ENCODE measurements at places on chromosomes 7 and 10.

GRCh38 chr10:87961314-87961713 lies 97.9 kb downstream of the PTEN start:
- DNase-seq: peak; percentile 53

DNA sequence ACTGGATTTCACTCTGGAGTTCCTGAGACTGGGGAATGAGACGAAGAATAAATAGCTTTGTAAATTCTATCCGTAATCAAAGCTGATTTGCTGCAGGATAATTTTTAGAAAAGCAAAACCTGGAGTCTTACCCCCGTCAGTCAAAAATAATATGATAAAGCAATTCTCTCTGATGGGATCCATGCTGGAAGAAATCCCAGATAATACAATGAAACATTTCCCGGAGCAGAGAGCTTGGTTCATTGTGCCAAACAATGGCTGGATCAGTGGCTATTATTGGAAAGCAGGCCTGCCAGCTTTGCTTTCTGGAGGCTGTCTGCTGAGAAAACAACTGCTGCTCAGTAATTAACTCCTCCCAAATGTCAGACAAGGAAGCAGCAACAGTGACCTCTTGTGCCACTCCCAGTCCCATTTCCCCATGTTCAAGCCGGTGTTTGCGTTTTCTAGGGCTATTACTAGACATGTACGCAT lies 609.4 kb upstream of the PCDH15 start:
- DNase-seq: no peak

DNA sequence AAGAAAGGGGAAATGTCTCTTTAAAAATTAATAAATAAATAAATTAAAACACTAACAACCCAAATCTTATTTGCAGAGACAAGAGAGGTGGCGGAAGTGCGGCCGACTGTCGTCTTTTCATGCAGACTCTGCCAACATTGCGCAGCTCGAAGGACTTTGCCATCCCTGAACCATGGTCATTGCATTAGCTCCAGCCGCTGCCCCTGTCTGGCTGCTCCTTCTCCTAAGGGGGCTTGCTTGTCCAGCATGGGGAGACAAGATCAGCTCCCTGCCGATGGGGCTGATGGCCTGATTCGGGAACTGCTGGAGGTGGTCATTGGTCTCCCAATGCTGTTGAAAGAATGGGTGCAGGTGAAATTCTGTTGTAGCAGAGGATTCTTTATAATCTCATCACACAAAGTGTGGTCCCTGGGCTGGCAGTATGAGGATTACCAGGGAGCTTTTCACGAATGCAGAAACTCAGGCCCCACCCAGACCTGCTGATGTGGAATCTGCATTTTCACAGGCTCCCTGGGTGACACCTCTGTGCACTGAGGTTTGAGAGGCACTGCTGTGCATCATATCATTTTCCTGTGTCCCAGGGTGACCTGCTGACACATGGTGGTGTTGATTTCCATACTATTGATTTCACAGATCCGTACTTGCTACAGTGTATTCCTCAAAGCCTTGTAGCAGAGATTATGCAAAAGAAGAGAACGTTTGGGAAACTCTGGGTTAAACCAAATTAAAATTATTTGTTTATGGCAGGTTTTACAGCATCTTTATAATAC lies 172.4 kb upstream of the ZMIZ1 start:
- DNase-seq: no peak

- peak; percentile 57 for DNase-seq
These were observed 45.1 kb downstream of the CYTH3 start for GRCh38 chr7:6227294-6227846.

GRCh38 chr10:3924344-3924743 lies 139.3 kb upstream of the KLF6 start:
- DNase-seq: peak; percentile 91

DNA sequence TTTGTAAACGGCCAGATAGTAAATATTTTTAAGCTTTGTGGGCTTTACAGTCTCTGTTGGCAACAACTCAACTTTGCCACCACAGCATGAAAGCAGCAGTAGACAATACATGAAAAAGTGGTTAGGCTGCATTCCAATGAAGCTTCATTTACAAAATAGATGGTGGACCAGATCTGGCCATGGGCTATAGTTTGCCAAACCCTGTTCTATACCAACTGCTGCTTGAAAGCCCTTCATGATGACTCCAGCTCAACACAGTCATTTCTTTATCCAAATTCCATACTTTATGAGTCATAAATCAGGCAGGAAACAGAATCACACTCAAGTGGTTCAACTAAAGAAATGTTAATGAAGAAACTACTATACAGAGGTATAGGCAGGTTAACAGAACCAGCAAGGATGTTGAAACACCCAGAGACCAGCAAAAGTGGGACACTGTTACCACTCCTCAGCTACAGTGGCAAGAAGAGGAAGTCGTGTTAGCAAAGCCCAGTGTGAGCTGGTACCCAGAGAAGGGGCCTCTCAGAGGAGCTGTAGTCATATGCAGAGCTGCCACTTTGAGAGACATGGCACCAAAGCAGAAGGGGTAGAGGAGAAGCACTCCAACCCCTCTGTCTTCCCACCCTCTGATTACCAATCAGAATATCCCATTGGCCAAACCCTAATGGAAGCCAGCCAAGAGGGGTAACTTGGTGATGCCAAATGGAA lies 72.5 kb downstream of the PRLHR start:
- peak; percentile 25 for DNase-seq

GRCh38 chr10:98224996-98225395 lies 43.0 kb downstream of the LOXL4 start:
- DNase-seq: no peak

DNA sequence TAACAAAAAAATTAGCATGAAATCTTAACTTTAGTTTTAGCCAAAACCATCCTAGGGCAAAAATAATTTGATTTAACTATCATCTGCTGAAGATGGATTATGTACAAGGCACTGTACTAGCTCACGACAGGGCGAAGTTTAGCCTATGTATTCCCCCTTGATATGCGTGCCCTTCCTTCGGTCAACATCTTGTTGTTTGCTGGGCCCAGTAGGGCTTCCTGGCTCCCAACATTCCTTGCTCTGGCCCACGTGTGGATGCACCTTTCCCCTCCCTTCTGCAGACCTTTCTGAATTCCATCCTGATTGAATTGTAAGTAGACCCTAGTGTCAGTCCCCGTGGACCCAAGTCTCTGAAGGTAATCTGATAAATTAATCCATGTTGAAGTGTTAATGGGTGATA lies 212.0 kb downstream of the RELN start:
- no peak for DNase-seq

- no peak for DNase-seq
These were observed 20.1 kb downstream of the IFIT3 start for GRCh38 chr10:89347701-89348457.

- DNase-seq: no peak
These were observed 29.5 kb upstream of the VDAC2 start for GRCh38 chr10:75181073-75181472.

GRCh38 chr10:71363936-71364335 lies 32.8 kb upstream of the CDH23 start:
- DNase-seq: no peak

DNA sequence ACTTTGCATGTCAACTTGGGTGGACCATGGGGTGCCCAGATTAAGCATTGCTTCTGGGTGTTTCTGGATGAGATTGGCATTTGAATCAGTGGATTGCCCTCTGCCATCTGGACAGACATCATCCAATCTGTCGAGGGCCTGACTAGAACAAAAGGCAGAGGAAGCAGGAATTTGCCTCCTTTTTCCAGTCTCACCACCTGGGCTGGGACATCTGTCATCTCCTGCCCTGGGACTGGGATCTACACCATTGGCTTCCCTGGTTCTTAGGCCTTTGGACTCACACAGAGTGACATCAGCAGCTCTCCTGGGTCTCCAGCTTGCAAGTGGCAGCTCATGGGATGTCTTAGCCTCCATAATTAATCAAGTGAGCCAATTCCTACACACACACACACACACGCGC lies 10.3 kb downstream of the SLC13A4 start:
- DNase-seq: no peak

DNA sequence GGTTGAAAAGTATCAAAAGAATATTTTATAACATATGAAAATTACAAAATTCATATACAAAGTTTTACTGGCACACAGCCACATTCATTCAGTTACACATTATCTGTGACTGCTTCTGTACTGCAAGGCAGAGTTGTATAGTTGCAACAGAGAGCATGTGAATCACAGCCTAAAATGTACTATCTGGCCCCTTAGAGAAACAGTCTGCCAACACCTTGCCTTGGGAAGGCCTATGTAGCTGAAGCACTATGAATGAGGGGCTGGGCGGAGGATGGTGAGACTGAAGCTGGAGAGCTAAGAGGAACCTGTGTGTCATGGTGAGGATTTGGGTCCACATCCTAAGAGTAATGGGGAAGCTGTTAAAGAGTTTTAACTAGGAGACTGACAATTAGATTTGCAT lies 35.7 kb downstream of the PDZD8 start:
- DNase-seq: no peak

GRCh38 chr10:44760513-44760912 lies 150.6 kb upstream of the TMEM72 start:
- DNase-seq: no peak

DNA sequence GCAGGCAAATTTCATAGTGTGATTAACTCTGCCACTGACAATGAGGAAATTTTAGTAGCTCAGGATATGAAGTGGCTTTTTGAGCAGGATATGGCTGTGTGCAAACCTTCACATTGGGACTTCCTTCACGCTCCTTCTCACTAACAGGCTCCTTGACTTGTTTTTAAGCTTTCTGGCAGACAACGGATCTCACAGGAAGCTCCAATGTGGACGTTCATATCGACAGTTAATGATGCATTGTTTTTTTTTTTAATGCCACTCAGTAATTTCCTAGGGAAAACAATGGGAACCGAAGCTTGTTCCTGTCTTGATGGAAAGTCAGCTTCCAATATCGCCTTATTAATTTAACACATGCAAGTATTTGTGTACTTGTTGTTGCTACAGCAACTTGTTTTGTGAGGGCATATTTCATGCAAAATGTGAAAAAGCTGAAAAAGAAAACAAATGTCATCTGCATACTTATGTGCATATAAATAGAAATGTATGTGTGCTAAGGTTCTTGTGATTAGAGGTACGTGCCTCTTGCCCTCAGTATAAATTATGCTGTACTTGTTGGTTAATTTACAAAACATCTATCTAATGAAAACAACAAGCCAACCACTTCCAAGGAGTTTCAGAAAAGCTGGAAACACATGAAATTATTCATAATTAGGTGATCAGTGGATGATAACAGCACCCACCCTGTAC lies 84.7 kb downstream of the NRP1 start:
- DNase-seq: no peak

GRCh38 chr7:26213807-26214515 lies 12.4 kb downstream of the CBX3 start:
- no peak for DNase-seq

DNA sequence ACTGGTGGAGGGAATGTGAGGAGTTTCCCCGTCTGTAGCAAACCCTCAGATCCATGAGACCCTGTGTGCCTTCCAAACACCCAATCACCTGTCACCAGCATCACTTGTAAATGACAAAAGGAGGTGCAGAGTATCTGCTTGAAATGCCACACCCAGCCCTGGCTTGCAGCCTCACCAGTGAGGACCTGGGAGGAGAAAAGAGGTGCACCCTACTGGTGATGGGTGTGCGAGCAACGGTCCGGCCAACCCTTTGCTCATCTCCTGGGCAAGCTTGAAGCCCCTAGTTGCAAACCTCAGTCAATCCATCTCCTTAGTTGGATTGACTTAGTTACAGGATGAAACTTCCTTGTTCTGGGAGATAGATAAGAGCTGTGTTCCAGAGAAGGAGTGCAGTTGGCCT lies 62.4 kb upstream of the WAPL start:
- no peak for DNase-seq

DNA sequence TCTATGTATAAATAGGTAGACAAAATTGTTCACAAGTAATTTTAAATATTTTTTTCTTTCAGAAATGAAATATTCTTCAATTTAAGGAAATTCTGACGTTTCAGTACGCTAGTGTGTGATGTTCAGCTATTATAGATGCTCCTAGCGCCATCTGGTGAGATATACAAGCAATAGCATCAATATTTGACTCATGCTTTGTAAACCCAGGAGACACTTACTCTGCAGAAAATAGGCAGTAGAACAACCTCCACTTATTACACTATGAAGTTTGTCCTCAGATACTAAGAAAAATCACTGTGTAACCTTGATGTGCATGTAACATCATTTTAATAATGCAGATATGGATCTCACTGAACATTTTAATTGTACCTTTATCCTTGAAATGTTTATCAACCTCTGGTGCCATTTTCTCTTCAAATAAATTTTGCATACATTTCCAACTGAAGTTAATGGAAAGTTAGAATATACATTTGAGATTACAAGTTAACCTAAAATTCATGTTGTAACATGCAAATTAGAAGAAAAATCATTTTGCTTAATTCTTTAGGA lies 151.5 kb upstream of the FAM3C start:
- peak; percentile 77 for DNase-seq

DNA sequence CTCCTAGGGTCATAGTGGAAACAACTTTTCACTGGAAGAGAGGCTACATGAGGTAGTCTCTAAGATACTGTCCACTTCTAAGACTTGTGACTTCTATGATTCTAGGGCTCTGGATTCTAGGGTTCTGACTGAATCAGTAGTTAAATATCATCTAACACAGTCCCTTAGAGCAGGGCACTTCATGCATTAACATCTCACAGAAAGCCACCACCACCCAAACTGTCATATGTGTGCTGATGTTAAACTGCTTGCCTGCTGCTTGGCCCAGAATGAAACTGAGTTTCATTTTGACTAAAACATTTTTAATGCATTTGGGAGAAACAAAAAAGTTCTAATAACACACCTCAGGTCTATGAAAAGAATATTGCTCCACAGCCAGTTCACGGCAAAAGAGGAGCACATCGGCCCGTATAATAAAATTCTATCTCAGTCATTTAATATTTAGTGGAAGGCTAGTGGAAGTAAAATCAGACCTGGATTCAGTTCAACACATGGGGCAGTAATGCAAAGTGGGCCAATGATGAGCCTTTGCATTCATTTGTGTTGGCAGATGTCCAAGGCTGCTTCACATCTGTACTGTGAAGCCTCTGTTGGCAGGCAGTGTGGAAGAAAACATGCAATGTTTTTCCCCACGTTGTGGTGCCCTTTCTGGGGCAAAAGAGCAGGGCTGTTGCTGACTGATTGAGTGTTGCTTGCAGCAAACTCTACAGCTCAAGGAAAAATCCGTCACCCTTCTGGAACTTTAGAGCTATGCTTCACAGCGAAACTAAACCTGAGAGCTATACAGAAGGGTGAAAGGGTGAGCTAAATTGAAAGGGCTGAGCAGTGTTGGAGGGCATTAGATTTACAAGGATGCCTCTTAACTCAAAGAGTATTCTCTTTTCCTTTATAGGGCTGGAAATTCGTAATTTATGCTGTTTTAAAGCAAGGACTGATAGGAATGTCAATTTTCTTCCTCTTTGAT lies 33.5 kb upstream of the AUTS2 start:
- DNase-seq: peak; percentile 43

- DNase-seq: no peak
These were observed 145.1 kb upstream of the PCBD1 start for GRCh38 chr10:71033396-71033980.

DNA sequence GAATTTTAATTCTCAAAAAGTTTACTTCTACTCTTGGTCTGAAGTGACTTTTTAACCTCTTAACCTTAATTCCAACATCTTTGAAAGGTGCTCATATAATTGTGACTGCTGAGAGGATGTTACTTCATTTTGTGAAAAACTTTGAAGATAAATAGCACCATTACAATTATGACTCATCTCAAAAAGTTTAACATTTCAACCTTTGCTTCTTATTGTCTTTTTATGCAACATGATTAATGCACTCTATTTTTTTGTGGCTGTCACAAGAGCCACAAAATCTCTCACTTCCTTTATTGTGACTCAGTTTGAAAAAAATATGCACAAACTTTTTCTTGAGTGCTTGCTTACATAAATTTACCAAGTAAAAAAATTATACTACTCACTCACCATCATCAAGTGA lies 383.1 kb downstream of the LRRTM3 start:
- DNase-seq: no peak
